ENCODE measurements at places on chromosomes 2 and 18. TPM values are rescaled to one million over a fixed set of nuclear protein-coding genes. Genes with fewer than 3 reads are reported as not detected.

Gene ERICH2
- not detected for total RNA-seq

Gene RRM2
- 6.0 TPM for total RNA-seq

Gene ZSWIM2
- total RNA-seq, result not detected

Gene IL36B
- 1.5 TPM for total RNA-seq

Gene GREB1
- 5.2 TPM for total RNA-seq

Gene MDH1B
- 2.0 TPM for total RNA-seq

Gene GALNT14
- total RNA-seq, result 3.2 TPM

Gene FASTKD2
- 23.0 TPM for total RNA-seq

Gene ABCB11
- total RNA-seq, result 1.7 TPM

Gene RAD51AP2
- 0.18 TPM for total RNA-seq

- peak; percentile 88 for DNase-seq
These were observed 19.6 kb downstream of the TUBB6 start for GRCh38 chr18:12327510-12328178.

GRCh38 chr2:99256677-99257076 lies 1.2 kb upstream of the LYG2 start:
- DNase-seq, result no peak

DNA sequence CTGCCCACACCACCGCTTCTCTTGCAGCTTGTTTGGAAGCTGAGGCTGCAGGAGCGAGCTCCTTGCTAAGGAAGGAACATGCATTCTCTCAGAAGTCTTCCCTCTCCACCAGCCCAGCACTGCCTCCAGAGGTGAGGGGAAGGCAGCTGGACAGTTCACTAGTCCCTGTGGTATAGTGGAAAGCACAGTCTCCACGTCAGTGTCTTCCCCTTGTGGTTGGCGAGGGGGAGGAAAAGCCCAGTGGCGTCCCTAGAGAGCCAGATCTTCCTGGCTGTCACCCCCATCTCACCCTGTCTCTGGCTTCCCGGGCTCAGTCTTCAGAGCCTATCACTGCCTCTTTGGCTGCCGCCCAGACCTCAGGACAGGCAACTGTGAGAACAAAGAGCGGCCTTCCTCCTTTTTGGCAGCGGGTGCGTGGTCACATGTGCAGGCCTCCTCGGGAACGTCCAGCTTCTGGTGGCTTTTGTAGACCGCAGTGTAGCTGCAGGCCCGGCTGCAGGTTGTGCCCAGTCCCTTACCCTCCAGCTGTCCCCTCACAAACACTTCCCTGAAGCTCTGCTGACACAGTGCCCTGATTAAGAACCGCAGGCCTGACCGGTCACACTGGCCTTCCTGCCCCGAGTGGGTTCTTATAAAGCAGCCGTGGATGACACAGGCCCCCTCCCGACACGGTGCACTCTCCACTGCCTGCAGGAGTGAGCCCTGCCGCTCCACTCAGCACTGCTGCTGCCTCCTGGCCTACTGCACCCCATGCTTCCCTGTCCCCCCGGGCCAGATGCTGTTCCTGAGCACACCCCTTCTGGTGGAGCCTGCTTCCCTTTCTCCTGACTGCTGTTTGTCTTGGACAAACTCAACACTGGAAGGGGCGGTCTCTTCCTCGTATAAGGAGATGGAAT lies 90.9 kb downstream of the RNF144A start:
- DNase-seq, result peak; percentile 87

DNA sequence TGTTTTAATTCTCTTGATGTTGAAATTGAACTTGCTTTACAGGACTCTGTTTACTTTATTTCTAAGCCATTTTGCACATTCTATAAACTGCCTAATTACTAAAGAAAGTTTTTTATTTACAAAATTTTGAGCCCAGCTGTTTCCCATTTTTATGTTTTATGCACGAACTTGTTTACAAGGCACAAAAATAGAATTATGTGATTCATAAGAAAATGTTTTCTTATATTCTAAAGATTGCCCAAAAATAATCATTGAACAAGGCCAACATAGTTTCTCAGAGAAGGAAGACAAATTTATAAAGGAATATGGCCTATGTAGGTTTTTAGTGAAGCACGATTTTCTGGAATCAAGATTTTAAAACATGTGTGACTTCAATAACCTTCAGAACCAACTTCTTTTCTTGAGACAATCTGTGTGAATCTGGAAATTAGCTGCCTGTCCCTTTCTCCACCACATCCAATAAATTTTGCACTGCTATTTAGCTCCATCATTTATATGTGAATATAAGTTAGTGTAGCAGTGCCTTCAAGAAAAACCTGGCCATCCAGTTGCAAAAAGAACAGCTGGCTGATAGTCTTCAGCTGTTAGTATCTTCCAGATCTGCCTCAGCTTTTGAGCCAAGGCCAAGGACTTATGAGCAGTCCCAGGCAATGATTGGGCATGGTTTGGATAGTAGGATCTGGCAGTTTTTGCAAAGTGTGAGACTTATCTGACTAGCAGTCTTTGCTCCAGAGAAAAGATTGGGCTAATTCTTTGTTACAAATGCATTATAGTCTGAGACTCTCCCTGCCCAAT lies 253.2 kb upstream of the COL3A1 start:
- DNase-seq, result no peak

- DNase-seq, result no peak
These were observed 347.0 kb upstream of the ID2 start for GRCh38 chr2:8334866-8335325.

- no peak for DNase-seq
These were observed 128.2 kb upstream of the RIOK3 start for GRCh38 chr18:23324861-23325260.

DNA sequence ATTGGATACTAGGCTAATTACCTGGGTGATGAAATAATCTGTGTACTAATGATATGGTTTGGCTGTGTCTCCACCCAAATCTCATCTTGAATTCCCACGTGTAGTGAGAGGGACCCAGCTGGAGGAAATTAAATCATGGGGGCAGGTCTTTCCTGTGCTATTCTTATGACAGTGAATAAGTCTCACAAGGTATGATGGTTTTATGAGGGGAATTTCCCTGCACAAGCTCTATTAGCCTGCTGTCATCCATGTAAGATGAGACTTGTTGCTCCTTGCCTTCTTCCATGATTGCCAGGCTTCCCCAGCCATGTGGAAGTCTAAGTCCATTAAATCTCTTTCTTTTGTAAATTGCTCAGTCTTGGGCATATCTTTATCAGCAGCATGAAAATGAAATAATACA lies 394.1 kb upstream of the SYT4 start:
- DNase-seq, result no peak

- no peak for DNase-seq
These were observed 57.4 kb downstream of the TRPM8 start for GRCh38 chr2:233974530-233975071.

DNA sequence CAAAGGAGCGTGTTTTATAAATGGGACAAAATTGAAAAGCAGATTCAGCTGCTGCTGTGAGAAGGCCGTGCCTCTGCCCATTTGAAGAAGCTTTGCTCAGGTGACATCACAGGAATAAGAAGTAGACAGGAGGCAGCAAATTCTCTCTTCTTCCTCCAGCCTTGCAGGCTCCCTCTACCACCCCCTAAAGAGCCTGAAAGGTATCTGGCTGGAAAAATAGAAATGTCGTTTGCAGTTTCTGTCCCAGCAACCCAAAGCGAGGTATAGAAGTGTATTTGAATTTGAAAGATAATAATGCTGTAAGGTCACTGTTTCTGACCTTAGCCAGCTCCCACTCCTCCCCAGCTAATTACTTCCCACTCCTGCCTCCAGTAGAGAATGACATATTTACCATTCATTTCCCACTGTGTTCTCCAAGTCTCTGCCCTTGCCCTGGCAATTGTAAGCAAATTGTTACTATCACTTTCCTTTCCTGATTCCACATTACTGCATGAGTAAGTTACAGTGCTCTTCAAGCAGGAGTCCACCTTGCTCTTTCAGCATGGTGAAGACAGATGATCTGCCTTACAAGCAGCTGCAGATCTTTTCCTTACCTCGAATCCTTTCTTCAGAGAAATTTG lies 56.8 kb upstream of the RASGRP3 start:
- no peak for DNase-seq

DNA sequence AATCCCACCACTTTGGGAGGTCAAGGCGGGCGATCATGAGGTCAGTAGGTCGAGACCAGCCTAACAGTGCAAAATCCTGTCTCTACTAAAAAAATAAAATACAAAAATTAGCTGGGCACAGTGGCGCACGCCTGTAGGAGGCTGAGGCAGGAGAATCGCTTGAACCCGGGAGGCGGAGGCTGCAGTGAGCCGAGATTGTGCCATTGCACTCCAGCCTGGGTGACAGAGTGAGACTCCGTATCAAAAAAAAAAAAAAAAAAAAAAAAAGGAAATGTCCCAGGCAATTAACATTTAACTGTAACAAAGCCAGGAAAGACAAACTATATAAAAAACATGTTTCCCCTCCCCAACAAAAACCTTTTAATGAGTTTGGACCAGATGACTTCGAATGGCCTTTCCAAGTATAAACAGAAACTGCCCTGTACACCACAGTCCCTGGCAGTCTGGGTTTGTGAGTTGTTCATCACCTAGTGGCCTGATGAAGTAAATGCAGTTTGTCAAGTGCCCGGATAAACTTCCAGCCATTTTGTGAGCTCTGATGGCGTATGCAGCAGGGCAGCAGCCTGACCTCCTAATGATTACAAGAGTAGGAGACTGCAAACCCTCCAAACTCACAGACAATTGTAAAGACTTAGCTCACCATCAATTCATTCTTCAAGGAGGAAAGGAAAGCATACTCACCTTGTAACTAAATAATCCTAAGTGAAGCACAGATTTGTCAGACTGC lies 16.6 kb upstream of the PCBP1 start:
- DNase-seq, result peak; percentile 82

DNA sequence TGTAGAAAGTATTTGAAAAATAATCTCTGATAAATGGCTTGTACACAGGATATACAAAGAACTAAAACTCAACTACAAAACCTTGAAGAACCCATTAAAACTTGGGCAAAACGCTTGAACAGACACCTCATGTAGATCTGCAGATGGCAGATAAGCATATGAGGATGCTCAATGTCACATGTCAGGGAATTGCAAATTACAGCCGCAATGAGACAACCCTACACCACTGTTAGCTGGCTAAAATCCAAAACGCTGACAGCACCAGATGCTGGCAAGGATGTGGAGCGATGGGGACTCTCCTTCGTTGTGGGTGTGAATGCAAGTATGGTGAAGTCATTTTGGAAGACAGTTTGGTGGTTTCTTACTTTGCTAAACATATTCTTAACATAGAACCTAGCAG lies 53.7 kb downstream of the SNTG2 start:
- DNase-seq, result no peak

- no peak for DNase-seq
These were observed 93.7 kb upstream of the RBBP8 start for GRCh38 chr18:22839340-22839821.

GRCh38 chr2:217293046-217293445 lies 433.2 kb upstream of the TNP1 start:
- no peak for DNase-seq

- DNase-seq, result no peak
These were observed 64.7 kb downstream of the RAPH1 start for GRCh38 chr2:203470371-203470770.

DNA sequence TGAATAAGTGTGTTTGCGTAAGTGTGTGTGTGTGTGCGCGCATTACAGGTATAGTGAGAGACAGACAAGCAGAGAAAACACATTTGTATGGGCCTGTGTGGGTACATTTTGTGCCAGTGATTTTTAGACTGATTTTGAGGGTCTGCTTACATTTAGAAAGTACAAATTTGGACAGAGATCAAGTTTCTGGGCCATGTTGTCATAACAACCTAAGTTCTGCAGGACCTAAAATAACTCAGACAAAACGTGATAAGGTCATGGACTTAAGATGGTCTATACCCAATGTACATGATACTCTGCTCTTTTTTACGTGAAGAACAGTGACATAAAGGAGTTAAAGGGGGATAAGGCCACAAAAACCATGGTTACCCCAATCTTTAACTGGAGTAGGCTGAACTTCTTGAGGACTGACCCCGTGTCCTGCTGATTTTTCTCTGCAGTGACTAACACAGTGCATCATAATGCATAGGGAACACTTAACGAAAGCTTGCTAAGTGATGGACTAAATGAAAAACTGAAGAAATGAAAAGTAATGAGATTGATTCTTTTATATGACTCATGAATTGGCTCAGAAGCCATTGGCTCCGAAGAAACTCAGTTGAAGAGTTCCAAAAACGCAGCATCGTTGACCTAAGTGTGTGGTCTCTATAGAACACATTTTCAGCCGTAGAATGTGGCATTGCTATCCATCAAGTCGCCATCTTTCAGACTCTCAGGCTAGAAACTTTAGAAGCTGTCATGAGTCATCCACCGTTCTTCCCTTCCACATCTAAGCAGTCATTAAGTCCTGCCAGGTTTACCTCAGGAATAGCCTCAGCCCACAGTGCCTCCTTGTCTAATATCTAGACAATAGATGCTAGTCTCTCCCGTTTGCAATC lies 61.6 kb upstream of the NCOA1 start:
- no peak for DNase-seq

DNA sequence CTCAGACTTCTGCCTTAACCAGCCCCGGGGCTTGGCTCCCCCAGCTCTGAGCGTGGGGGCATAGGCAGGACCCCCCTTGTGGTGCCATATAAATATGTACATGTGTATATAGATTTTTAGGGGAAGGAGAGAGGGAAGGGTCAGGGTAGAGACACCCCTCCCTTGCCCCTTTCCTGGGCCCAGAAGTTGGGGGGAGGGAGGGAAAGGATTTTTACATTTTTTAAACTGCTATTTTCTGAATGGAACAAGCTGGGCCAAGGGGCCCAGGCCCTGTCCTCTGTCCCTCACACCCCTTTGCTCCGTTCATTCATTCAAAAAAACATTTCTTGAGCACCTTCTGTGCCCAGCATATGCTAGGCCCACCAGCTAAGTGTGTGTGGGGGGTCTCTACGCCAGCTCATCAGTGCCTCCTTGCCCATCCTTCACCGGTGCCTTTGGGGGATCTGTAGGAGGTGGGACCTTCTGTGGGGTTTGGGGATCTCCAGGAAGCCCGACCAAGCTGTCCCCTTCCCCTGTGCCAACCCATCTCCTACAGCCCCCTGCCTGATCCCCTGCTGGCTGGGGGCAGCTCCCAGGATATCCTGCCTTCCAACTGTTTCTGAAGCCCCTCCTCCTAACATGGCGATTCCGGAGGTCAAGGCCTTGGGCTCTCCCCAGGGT lies 5.5 kb downstream of the CTDSP1 start:
- DNase-seq, result no peak

GRCh38 chr2:101354420-101355311 lies 32.6 kb downstream of the CREG2 start:
- DNase-seq, result no peak

GRCh38 chr2:69510204-69510603 lies 73.0 kb upstream of the NFU1 start:
- DNase-seq, result no peak

All from suprapubic skin (tissue), 4 donors.